ENCODE measurements at places on chromosomes 5 and 9.

DNA sequence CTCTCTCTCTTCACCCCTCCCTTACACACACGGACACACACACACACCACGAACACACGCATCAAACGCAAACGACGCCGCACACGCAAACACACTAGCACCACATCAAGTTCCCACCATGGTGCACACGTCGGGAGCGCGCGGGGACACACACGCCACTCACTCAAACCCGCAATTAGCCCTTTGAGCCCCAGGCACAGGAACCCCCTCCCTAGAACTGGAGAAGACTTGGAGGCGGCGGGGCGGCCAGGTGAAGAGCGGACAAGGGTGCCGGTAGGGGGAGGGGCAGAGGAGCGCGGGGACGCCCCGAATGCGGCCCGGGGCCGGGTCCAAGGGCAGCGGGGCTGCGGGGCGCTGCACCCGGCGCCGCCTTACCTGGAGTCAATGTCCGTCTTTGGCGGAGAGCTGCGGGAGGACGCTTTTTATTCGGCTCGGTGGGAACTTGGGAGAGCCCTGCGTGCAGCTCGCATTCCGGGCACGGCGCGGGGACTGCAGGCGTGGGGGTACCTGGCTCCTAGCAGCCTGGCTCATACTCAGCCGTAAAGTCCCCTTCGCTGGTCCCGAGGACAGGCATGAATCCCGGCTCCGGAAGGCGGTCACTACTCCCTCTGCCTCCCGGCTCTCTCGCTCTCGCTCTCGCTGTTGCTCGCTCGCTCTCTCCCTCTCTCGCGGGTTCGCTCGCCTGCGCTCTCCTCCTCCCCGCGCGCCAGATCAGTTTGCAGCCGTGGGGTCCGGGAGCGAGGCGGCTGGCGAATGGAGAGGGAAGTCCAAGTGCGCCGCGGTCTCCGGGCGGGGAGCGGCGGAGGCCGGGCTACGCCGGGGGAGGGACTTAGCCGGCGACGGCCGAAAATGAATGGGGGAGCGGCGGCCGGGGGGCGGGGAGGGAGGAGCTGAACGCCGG lies at the start of gene BRINP1:
Gene BRINP1, minus strand, starts transcription at position 755 of the 901 bp plus-strand sequence. CDS start 56,080 bp downstream, outside the sequence.
- no peak for DNase-seq

- DNase-seq = no peak
These were observed 193.2 kb upstream of the KIF2A start for GRCh38 chr5:62112689-62113228.

DNA sequence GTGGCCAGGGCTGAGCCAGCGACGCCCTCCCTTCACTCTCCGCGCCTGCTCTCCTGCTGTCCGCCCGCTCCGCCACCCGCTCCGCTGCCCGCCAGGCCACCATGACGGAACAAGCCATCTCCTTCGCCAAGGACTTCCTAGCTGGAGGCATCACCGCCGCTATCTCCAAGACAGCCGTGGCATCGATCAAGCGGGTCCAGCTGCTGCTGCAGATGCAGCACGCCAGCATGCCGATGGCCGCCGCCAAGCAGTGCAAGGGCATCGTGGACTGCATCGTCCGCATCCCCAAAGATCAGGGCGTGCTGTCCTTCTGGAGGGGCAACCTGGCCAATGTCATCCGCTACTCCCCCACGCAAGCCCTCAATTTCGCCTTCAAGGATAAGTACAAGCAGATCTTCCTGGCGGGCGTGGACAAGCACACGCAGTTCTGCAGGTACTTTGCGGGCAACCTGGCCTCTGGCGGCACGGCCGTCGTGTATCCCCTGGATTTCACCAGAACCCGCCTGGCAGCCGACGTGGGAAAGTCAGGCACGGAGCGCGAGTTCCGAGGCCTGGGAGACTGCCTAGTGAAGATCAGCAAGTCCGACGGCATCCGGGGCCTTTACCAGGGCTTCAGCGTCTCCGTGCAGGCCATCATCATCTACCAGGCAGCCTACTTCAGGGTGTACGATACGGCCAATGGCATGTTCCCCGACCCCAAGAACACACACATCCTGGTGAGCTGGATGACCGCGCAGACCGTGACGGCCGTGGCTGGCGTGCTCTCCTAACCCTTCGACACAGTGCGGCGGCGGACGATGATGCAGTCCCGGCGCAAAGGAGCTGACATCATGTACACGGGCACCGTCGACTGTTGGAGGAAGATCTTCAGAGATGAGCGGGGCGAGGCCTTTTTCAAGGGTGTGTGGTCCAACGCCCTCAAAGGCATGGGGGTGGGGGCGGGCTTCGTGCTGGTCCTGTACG lies 1130.4 kb upstream of the ACO1 start:
- DNase-seq = no peak

GRCh38 chr9:131833906-131834305 lies 94.0 kb upstream of the RAPGEF1 start:
- no peak for DNase-seq

- DNase-seq = peak; percentile 10
These were observed 62.8 kb downstream of the SV2C start for GRCh38 chr5:76145945-76146344.

DNA sequence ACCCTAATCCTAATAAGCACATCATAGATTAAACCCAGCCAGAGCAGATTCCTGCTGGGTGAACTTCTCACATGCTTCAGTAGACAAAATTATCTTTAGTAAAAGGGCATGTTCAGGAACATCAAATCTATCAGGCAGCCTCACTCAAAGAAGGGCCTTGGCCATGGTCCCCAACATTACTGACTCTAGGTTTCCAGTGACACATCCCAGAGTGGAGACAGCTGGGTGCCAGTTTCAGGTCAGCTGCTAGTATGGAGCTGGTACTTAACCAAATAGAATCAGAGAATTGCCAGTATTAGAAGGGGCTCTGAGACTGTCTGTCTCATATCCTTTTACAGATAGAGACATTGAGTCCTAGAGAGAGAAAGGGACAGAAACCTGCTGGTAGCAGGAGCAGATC lies 44.1 kb upstream of the GALNT10 start:
- DNase-seq = no peak

GRCh38 chr5:14062178-14062577 lies 81.0 kb upstream of the TRIO start:
- no peak for DNase-seq

Data from HuH-7 (cell line).